ELR (cell line): ENCODE measurements at places on chromosomes 16 and 17.
A peak's percentile ranks its signal among the peaks of the same experiment; 100 is the strongest.

DNA sequence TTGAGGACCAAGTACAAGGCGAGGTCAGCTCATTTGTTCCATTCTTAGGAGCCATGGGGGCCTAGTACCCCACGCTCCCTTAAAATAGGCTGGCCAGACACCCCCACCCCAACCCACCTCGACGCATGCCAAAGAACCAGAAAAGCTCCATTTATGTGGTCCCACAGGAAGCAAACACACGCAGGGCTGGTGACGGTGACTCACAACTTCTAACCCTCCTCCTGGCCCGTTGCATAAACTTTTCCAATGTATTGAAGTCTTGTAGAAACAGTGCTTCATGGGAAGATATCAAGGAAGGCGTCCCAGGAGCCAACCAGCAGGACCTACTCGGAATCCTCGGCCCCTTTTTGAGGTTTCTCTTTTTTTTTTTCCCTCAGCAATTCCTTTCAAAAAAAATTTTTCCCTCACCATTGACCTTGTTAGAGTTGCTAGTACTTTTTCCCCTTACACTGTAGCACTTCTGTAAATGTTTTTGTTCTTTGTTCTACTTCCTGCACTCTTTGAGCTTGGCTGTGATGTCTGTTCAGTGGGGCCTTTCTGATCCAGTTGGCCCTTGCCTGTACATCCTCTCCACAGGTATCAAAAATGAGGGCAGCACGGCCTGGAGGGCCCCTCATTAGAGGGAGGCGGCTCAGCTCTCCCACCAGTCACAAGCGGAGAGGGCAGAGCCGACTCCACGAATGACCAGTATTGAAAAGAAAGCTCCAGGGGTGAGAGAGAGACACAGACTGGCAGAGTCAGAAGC lies 208.3 kb downstream of the RGS9 start:
- peak; percentile 20 for DNase-seq

- DNase-seq = peak; percentile 15
These were observed 20.5 kb downstream of the CNGB1 start for GRCh38 chr16:57950382-57950781.

GRCh38 chr16:60739737-60740683 lies 1296.2 kb downstream of the CDH8 start:
- DNase-seq = no peak

DNA sequence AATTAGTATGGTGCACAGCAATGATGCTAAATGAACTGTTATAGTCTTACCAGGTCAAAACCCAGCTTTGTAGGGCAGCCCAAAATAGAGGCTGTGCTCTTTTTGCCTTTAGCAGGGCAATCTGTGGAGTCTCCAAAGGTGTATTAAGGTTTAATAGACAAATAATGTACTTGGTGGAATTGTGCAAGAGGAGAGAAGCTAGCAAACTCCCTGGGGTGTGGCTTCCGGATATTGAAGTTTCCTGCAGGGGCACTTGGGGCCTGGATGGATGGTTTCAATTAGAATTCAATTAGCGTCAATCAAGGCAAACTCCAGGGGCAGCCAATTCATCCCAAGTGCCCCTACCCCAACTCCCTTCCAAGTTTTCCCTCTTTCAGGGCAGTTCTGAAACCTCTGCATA lies 285.8 kb downstream of the UTP18 start:
- DNase-seq = no peak

DNA sequence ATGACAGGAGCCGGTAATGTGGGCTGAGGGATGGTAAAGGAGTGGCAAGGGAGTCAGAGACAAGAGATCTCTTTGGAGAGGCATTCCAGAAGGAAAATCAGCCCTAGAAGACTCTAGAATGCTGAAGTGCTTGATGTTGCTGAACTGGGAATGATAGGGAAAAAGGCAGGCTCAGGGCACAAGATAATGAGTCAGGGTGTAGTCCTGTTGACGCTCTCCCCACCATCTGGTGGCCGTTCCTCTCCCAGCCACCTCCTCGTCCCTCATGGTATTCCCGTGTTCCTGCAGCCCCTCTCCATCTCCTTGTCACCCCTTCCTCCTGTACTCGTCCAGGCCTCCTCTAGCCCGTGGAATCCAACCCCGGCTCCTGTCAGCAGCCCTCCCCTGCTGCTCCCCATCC lies 11.1 kb upstream of the ALDOA start:
- DNase-seq = peak; percentile 60

- no peak for DNase-seq
These were observed 6.3 kb downstream of the SLC38A7 start for GRCh38 chr16:58678269-58678668.

- DNase-seq = no peak
These were observed 11.8 kb downstream of the RFFL start for GRCh38 chr17:35051579-35052240.

DNA sequence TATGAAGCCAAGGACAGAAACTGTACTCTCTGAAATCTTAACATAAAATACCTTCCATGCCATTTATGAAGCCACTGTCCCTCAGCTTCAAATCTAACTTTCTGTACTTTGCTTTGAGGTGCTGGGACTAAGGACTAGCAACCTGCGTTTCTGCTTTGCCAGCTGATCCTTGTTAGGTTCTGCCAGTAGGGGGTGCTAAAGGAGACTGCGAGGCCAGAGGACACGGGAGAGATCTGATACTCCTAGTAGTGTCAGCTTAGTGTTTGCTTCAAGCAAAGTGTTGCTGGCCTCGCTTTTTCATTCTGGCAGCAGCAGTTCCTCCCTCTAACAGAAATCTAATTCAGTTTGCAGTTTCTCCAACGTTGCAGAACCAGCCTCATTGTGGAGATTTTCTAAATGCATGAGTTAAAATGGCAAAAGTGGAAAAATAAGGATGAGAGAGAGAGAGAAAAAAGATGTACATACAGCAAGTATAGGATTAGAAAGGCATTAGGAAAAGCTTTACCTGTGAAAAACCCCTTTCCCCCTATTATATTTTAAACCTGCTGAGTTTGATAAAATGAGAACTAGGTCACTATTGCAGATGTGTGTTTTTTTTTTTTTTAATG lies 297.5 kb downstream of the CA10 start:
- DNase-seq = peak; percentile 54

DNA sequence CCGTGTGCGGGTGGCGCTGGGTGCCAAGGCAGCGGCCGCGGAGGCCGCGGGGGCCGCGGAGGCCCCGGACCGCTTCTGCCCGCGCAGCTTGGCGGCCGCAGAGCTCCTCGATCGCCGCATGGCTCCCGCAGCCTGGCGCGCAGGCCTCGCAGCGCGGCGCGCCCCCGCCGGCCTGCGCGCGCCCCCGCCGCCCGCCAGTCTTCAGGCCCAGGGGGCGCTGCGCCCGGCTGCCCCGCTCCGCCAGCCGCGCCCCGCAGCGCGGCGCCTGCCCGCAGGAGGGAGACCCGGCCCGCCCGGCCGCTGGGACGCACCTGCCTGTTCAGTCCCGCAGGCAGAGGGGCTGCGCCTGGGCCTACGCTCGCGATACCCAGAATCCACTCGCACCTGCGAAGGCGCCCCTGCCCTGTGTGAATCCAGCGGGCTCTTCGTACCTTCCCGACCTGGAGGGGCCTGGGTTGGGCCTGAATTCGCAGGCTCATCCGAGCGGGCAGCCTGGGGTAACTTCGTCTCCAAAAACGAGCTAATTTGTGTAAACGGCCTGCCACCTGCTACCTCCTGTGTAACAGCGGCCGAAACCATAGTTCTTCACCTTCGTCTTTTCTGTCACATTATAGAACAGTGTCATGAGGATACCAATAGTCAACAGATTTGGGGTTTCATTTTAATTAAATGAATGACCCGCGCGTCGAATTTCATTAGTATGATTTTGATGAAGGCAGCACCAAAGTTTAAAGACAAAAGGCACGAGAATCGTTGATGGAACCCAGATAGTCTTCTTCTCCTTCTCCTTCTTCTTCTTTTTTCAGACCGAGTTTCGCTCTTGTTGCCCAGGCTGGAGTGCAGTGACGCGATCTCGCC lies at the start of gene CENPV:
TSS of gene CENPV (minus strand) at position 153 of the 858 bp plus-strand sequence. CDS start at position 120, 33 bp downstream.
- peak; percentile 68 for DNase-seq

- peak; percentile 96 for DNase-seq
These were observed 5.3 kb upstream of the WIPI1 start for GRCh38 chr17:68462381-68463210.

DNA sequence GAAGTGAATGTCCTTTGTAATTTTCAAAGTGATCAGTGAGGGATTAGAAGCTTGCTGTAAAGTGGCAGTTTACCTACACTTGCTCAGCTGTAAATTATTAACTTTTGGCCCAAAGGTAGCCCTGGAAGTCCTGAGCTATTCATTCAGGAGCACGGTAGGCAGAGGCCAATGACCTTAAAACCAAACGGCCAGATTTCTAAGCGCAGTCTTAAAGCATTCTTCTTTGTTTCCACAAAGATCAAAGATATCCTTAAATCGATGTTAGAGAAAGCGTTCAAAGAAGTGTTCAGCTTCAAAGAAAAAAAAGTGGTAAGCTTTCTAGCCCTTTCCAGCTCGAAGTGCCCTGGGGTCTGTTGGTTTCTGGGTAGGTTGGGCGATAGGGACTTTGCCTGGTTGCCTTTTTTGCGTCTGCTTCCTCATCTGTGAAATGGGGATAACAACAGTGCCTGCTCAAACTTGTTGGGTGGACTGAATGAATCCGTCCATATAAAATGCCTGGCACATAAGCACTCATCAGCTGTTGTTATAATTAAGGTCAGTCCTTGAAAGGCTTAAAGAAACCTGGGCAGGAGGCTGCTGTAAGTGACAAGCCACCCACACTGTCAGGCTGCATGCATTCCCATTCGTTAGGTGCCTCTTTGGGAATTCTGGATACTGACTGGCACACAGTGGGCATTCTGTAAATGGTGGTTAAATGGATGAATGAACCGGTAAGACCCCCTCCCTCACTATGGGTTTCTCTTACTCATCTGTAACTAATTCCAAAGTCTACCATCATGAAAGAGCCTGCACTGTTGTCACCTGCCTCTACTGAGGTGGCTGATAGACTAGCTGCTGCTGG lies 113.2 kb downstream of the PRKCA start:
- no peak for DNase-seq

- no peak for DNase-seq
These were observed 14.2 kb upstream of the SLC52A1 start for GRCh38 chr17:5049314-5049841.

DNA sequence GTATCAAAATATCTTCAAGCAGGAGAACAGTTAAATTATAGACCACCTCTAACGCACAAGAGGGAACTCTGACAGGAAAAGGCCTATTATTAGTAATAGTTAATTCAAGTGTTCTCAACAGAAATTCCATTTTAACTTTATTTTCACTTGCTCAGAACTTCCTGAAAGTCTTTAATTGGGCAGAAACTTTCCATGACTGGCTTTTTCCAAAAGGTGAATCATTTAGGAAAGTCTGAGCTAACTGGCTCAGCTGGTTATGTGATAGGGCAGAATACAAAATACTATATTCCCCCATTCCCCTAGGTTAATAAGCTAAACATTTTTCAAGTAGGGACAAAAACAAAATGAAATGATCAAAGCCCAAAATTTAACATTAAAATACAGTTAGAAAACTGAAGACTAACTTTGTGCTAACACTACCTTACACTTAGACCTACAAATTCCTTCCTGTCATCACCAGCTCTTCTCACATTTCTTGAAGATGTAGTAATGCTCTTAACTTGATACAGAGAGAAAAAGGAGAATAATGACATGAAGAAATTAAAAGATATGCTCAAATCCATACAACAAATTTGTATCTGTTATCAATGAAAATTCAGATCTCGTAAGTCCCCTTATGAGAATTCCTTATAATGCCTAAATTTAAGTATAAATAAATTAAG lies 31.0 kb downstream of the CFDP1 start:
- DNase-seq = peak; percentile 31

DNA sequence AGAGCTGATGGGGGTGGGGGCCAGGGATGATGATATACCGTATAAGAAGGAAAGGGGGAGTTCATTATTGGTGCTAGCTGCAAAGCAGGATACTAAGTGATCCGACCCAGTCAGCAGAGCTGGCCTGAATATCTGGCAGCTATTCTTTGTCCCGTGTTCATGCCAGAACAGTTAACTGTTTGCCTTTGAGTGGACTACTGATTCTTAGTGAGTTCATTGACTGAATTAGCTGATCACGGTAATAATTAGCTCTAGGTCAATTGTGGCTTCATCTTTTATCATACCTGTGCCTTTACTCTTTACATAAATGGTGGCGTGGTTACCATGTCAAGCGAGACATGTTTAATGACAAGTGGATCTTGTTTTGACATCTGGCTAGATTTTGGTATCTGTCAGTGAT lies 5.3 kb downstream of the KPNB1 start:
- DNase-seq = no peak

DNA sequence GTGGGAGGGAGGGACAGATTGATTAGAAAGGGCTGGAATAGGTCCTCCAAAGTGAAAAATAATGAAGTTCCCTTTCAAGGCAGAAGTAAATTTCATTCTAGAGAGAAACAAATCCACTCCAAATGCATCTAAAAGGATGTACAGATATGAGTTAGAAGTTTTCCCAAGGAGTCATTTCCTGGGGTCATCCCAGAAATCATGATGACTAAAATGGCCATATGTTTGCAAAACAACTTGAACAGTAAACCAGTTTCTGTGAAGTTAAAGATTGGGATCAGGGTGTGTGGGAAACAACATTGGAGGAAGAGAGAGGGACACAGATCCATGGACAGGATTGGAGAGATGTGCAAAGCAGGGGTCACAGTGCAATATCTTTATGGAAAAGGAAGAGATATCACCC lies 32.5 kb upstream of the ARHGAP44 start:
- peak; percentile 78 for DNase-seq

GRCh38 chr17:57810721-57811637 lies 38.9 kb downstream of the MRPS23 start:
- peak; percentile 56 for DNase-seq

DNA sequence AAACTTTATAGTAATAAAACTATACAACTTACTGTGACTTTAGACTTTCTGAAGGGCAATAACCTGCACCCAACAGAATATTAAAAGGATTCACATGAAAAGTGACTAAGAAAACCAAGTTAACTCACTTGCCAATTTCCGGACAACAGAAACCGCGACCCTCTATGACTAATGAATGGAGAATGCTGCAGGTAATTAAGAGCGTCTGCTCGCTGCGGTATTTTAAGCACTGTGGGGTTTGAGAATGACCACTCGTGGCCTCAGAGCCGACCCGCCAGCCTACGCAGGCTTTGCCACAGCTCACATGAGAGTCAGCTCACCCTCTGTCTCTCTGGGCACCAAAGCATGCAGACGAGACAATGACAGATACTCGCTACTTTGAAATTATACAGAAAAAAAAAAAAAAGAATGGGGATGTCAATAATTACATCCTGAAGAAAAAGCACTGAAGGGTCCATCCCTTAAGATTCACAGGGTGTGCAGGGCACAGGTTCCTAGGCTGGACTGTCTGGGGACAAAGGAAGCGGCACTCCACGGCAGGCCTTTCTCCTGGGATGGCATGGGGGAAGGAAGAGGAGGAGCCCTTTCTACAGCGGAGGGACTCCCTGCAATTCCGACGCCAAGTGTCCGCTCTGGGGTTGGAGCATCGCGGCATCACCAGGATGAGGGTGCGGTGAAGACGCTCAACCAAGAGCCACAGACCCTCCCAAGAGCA lies 35.0 kb downstream of the ZCCHC14 start:
- peak; percentile 99 for DNase-seq

DNA sequence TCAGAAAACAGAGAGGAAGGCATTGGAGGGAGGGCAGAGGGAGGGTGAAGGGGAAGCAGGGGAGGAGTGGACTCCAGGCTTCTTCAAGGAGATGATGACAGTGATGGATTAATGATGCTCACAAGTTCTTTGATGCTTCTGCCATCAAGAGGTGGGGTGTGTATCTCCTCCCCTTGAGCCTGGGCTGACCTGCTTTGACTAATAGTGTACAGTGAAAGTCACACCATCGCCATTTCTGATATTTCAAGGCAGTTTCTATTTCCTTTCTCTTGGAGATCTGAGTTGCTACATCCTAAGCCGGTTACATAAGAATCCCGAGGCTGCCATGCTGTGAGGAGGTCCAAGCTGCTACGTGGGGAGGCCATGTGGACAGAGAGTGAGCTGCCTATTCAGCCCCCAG lies 312.5 kb downstream of the MAF start:
- no peak for DNase-seq
